ENCODE measurements at places on chromosomes 4 and X.

- DNase-seq, result no peak
These were observed 62.7 kb downstream of the SH3RF1 start for GRCh38 chr4:169208090-169208455.

DNA sequence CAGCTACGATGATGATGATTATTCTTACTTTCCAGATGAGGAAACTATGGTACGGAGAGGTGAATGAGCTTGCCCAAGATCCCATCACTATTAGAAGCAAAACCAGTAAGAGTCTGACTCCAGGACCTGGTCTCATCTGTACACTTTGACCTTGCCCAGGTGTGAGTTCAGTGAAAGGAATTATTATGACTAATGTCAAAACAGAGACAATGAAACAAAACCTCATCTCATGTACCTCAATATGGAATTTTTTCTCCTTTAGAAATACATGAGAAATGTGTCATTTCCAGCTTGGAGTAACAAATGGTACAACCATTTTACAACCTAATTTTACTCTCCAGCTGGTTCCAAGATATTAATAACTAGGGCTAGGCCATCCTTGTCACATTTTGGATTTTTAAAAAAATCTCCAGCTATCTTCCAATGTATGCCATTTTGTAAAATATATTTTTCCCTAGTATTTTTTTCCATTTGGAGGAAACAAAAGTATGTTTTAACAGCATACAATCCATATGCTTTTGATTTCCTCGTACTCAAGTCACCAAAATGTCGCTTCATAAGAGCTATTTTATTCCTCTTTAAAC lies 213.8 kb downstream of the PTTG2 start:
- no peak for DNase-seq

DNA sequence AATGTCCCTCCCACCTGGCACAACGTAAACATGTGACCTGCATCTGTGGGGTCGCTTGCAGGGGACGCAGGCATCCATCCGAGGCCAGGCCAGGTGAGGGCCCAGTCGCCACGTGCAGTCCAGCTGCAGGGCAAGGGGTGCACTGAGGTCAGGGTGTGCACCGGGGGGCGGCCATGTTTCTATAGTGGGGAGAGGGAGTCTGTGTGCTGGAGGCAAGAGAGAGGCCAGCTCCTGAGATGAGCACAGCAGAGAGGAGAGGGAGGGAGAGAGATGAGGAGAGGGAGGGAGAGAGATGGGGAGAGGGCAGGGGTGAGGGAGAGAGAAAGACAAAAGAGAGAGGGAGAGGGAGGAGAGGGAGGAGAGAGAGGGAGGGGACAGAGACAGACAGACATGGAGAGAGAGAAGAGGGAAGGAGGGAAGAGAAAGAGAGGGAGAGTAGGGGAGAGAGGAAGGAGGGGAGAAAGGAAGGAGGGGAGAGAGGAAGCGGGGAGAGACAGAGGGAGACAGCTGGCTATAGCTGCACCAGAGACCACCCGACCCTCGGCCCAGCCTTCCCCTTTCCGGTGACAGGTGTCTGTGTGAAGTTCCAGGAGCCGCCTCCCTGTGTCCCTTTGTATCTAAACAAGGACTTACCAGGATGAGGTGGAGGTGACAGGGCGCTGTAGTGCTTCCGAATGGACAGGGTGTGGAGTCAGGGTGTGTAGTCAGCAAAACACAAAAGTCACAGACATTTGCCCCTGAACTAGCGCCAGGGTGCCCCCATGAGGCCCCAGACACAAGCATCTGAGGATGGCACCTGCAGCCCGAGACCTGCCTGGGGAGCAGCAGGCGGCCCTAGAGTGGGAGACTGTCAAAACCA lies 68.7 kb downstream of the ADRA2C start:
- no peak for DNase-seq

GRCh38 chr4:36402008-36402758 lies 120.8 kb downstream of the DTHD1 start:
- no peak for DNase-seq

DNA sequence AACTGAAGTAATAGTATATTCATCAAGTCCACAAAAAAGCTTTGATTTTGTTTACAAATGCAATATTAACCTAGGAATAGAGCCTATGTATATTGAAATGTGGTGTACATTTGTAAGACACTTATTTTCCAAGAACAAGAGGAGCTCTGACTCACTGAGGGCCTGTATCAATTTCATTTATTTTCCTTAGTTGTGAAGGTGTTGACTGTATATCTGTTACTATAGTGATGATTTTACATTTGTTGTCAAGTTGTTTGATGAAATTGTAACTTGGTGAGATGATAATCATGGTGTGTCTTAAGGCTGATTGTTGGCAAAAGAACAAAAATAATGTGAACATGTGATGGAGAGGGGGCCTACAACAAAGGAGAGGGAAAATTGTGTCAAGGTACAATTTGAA lies 274.9 kb upstream of the TEX13A start:
- no peak for DNase-seq

DNA sequence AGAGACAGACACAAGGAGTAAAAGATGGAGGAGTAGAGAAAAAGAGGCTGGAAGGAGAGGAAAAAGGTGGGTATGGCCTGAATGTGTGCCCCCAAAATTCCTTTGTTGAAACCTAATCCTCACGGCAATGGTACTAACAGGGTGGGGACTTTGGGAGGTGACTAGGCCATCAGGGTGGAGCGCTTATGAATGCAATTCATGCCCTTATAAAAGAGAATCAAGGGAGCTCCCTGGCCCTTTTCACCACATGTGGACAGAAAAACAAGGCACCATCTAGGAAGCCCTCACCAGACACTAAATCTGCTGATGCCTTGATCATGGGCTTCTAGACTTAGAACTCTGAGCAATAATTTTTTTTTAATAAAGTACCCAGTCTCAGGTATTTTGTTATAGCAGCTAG lies 255.1 kb downstream of the NPFFR2 start:
- no peak for DNase-seq

DNA sequence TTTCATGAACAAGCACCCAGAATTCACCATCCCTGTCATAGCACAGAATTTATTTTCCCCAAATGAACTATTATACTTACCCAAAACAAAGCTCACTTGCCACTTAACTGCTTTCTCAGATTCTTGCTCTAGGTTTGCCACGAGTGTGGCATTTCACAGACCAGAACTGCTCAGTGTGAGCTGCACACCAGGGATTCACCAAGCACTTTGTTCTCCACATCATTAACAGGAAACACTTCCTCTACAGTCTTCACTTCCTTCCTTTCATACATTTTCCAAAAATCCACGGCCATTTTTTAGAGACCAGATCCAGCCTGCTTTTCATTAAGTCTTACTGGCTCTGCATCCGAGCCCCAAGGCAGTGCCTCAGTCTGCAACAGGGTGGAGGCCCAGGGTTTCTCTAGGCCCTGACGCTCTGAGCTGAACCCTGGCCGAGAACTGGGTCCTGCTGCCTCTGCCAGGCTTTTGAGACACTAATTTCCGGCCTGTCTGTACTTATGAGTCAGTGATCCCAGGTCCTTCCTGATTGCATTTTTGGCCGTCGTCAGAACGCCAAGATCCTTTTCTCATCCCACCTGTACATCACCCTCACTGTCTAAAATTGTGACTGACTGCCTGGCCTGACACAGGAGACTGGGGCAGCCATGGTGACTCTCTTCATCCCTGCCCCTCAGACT lies 67.6 kb upstream of the MTNR1A start:
- DNase-seq, result no peak

DNA sequence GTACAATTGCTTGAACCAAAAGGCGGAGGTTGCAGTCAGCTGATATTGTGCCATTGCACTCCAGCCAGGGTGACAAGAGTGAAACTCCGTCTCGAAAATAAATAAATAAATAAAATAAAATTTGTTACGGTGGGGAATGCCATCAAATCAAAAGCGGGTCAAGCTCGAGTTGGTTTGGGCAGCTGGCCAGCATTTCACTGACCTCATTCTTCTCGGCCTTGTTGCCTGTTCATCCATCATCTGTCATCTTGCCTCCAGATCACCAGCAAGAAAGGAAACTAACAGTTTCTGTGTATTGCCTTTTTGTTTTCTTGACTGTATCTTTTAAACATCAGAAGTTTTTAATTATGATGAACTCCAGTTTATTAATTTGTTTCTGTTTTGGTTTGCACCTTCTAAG lies 31.5 kb upstream of the KLHL2 start:
- no peak for DNase-seq

DNA sequence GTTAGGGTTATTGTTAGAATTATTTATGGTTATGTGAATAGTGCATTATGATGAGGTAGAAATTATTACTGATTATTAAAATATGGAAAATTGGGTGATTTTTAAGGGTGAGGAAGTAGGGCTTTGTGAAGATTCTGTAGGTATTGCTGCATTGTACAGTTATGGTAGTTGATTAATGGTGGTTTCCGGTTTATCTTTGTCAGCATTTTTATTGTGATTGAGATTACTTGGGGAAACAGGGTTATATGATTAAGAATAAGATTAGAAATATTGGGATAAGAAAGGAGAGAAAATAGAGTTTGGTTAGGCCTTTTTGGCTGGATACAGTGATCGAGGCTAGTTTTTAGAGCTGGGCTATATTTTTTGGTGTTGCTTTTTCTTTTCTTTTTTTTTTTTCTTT lies 8.6 kb upstream of the IGBP1 start:
- no peak for DNase-seq

- DNase-seq, result no peak
These were observed 8.0 kb downstream of the MSX1 start for GRCh38 chr4:4867375-4868039.

- DNase-seq, result no peak
These were observed 17.6 kb downstream of the DYNLT3 start for GRCh38 chrX:37829721-37830120.

GRCh38 chr4:19583827-19584569 lies 667.7 kb upstream of the SLIT2 start:
- DNase-seq, result no peak

DNA sequence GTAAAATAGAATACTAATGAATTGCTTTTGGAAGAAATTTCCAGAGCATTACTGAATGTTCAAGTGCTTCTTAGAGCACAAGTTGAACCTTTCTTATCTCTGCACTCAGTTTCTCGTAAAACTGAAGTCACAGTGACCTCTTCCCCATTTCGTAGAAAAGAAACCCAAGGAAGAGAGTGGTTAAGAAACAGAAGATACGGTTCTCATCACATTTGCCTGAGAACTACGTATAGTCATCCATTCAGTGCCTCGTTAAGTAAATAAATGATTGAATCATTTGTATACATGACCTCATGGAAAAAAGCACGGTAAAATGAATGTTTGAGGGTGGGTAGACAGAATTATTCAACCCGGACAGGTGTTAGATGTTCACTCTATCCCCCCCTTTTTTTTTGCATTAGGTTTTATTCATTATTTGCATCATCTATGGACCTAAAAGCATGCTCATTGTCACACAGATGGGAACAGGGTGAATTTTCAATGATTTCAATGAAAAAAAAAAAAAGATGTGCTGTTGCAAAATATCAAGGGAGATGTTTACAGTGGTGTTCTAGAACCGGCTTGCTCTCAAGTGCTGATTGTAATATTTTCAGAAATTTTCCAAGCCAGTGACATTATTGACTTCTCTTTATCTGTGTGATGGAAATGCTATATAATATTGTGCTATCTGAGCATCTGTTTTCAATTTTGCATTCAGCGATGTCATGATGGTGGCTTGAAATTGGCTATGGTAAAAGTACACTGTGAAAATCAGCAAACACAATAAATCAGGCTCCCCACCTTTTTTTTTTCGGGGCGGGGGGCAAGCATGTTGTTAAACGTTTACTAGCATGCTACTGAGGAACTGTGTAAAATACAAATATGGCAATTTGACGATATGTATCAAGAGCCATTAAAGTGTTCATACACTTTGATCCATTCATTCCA lies 4.3 kb downstream of the RHOH start:
- no peak for DNase-seq

DNA sequence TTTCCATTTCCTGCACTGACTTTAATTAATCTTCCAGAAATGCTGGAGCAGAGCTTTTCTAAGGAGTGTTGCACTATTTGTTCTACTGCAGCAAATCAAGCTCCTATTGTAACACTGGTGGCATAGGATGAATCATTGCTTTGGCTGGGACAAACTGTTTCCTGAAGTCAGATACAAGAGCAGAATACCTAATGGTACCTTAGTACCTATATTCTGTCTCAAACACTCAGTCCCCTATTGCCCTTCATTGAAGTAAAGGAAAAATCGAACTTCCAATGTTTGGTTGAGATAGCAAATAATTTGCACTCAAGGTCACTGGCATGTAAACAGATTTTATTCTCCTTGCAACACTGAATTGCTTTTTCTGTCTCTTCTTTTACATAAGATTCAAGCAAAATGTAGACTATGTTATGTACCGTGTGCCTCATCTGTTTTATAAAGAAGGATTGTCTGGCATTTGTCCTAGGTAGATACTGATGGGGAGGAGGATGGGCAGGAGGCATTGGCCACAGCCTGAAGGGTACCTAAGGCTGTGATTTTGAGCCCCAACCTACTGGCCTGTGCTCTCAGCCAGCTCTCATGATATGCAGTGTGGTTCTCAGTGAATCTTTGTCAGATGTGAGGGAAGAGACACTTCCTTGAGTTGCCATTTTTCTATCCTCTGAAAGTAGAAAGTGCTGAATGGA lies 141.6 kb downstream of the AASDH start:
- no peak for DNase-seq

GRCh38 chr4:128855621-128856020 lies 46.1 kb downstream of the JADE1 start:
- DNase-seq, result no peak

- no peak for DNase-seq
These were observed 57.0 kb downstream of the PLAC1 start for GRCh38 chrX:134601240-134601765.

- DNase-seq, result no peak
These were observed 1143.9 kb downstream of the STIM2 start for GRCh38 chr4:28004520-28004919.

DNA sequence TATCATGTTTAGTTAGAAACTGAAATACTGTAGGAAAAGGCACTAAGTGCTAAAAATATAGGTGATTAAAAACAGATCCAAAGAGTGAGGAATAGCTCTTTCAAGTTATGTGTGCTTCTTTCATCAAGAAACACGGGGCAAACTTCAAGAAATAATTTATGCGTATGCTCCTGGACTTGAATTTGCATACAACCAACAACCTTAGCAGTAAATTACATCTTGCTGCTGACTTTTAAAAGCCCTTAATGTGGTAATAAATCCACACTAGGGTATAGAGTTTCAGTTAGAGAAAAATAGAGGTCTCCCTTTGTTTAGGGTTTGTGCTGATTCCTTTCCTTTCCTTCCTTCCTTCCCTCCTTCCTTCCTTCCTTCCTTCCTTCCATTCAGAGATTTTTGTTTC lies 94.5 kb upstream of the GC start:
- no peak for DNase-seq

- no peak for DNase-seq
These were observed 68.4 kb upstream of the MID1IP1 start for GRCh38 chrX:38732866-38733265.

GRCh38 chr4:72496119-72496518 lies 72.9 kb downstream of the ADAMTS3 start:
- no peak for DNase-seq

DNA sequence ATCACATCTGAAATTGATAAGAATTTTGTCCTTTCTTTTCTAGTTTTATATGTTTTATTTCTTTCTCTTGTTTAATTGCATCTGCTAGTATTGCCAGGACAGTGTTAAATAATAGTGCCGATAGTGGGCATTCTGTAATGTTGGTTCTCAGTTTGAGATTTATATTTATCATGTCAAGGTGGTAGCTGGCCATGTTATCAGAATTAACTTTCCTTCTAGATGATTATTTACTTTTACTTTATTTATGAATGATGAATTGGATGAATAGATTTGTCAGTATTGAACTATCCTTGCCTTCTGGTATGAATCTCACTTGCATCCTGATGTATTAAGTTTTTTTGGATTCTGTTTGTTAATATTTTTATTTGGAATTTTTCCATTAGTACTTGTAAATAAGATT lies 42.7 kb downstream of the METAP1 start:
- no peak for DNase-seq

GRCh38 chr4:123701131-123701575 lies 304.6 kb downstream of the SPRY1 start:
- DNase-seq, result no peak

Data from stimulated activated CD4-positive, alpha-beta T cell treated with anti-CD3 and anti-CD28 coated beads, Interleukin-1b, Interleukin-23, amount 100 ng/mL, for 1 hour (primary cell).